Fibroblast of lung (primary cell): ENCODE measurements at places on chromosomes 3 and 15. TPM values are rescaled to one million over a fixed set of nuclear protein-coding genes. Genes with fewer than 3 reads are reported as not detected.

POLQ gene
- 3.3 and 4.1 TPM in 2 replicates for total RNA-seq

MKRN3 gene
- under 0.01 and 0.77 TPM in 2 replicates for total RNA-seq

ZBTB38 gene
- 142 and 191 TPM in 2 replicates for total RNA-seq

ATP13A4 gene
- under 0.01 and 0.33 TPM in 2 replicates for total RNA-seq

COL8A1 gene
- total RNA-seq = 24.7 and 85.4 TPM in 2 replicates

ISLR gene
- total RNA-seq = 14.0 and 17.7 TPM in 2 replicates

EXOG gene
- 8.0 and 14.2 TPM in 2 replicates for total RNA-seq

CPB1 gene
- under 0.01 TPM in 1 of 2 replicates, not detected in the other for total RNA-seq

ITIH1 gene
- not detected in 2 replicates for total RNA-seq
